ENCODE measurements at places on chromosomes 2 and 18.

GRCh38 chr2:172404824-172405223 lies 22.6 kb upstream of the ITGA6 start:
- DNase-seq = no peak

GRCh38 chr2:163397451-163397850 lies 338.4 kb downstream of the FIGN start:
- no peak for DNase-seq

- no peak for DNase-seq
Observed at GRCh38 chr2:238243496-238244076, 3.7 kb upstream of the HES6 start.

DNA sequence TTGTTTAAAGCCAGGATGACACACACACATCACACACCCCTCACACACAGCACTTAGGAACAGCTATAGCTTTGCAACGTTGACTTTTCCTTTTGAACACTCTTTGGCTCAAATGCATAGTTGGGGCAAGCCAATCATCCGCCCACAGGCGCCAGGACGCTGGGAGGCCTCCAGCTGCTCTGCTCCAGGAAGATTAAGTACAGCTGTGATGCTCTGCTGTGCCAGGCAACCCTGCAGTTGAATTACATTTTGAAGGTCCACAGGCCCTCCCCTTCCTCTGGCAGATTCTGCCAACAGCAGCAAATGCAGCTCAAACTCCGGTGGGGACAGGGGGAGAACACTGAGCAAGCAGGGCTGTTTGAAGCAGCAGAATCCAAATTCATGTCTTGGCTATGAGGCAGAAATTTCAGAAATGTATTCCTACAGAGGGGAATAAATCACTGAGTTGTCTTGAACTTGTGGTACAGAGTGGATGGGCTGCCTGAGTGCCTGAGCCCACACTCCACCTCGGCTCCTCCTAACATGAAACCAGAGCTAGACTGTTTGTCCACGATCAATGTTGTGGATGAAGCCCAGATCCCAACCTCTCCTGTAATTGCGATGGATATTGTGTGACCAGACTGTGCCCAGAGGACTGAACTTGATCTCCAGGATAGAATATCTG lies 86.5 kb upstream of the PPP1CB start:
- DNase-seq = no peak

GRCh38 chr2:96895032-96895745 lies 25.3 kb upstream of the SEMA4C start:
- DNase-seq = no peak

DNA sequence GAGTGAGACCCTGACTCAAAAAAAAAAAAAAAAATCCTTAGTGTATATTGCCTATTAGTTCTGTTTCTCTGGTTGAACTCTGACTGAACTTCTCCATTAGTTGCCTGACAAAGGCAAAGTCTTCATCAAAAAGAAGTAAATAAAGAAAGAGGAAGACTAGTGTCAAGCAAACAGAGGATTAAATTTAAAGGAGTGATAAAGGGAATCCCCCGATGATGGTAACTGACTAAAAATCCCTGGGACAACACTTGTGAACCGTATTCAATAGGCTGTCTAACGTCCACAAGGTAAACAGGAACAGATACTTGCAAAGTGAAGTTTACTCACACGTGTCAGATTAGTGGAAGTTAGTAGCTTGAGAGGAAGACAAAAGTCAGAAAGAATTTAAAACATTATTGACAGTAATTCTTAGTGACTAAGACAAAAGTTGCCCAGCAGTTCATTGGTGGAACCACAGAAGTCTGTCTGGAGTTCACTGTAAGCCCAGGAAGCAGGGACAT lies 26.2 kb upstream of the SPOPL start:
- DNase-seq = peak; percentile 10

GRCh38 chr2:180669016-180669415 lies 311.4 kb upstream of the UBE2E3 start:
- no peak for DNase-seq

- DNase-seq = peak; percentile 19
Observed at GRCh38 chr2:207256476-207257207, 90.9 kb upstream of the KLF7 start.

DNA sequence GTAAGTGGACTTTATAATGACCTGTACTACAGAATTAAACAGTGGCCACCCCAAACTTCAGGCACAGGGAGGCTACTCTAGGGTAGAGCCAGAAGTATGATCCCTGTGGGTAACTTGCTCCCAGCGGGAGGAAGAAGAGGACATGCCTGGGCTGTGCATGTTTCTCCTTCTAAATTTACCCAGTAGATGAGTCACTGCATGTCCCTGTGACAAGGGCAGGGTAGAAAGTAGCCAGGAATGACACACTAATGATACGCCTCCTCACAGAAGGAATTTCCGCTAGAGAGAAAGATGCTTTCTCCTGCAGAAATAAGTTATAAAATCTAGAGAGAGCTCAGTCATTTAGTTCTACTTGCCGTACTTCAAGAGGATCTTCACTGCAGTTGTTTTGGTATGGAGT lies 7.5 kb downstream of the ACYP2 start:
- DNase-seq = no peak

DNA sequence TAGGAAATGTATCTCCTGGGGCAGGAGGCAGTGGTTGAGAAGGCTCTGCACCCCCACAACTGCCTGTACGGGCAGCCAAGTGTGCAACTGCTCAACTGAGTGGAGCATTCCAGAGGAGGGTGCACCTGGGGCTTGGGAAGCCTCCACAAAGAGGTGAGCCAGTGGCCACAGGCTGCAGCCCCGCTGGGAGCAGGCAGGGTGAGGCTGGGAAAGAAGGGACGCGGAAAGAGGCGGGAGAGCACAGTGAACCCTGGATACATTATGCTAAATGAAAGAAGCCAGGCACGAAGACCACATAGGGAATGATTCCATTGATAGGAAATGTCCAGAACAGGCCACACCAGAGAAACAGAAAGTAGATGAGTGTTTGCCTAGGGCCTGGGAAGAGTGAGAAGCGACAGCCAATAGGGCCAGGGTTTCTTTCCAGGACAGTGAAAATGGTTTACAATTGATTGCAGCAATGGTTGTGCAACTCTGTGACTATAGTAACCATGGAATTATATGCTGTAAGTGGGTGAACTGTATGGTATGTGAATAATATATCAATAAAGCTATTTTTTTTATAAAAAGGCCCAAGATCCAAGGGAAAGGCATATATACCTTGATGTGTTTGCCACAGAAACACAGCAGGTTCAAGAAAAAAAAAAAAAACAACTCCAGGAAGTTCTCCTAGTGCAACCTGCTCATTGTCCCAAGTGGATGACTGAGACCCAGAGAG lies 82.4 kb downstream of the DDX1 start:
- no peak for DNase-seq
